ENCODE measurements at places on chromosomes 16 and 17. TPM values are rescaled to one million over a fixed set of nuclear protein-coding genes. Genes with fewer than 3 reads are reported as not detected.

DNA sequence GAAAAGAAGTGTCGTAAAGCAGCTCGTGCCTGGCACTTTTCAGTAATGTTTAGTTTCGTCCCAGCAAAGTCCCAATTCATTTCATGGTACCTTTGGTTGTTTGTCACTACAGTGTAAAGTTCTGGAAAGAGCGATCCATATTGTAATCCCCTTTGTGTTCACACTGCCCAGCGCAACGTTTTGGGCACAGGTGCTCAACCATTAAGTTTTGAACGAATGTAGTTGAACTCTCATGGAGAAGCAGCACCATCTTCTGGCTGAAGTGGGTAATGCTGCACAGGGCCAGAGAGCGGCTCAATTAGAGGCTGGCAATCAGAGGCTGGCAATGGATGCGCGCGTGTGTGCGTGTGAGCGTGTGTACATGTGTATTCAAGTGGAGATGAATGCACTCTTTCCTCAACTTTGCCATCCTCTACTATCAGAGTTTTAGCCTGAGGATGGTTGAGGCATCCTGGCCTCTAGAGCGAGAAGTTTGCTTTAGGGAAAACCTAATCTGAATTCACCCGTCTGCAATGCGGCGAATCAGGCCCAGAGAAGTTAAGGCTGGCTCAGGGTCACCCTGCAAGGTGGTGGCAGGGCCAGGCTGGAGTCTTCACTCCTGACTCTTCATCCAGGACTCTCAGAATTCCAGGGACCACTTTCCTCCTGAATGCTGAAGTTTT is 29.9 kb downstream of the DYNLL2 start:
- peak; percentile 88 for DNase-seq
- no peak overlapping the region for H3K27ac ChIP-seq
- H3K36me3 ChIP-seq = no peaks in the 10 kb centered on the region
- no peak overlapping the region for H3K4me3 ChIP-seq
- no peaks in the 10 kb centered on the region for H3K27me3 ChIP-seq

DNA sequence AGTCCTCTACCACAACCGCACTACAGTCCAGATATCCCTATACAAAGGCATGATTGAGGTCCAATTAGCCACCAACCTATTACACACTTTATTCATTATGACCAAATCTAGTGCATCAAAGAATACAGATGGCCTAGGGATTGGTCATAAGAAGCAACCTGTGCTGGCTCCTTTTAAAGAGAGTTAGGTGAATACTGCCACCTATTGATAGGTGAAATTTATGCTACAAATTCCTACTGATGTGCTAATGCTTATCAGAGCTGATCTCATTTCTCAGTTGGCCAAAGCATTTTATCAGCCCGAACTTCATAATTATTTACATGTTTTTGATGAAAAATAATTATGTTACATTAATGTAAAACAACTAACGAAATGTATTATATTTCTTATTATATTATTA is 166.3 kb downstream of the ANKFN1 start:
- H3K4me1 ChIP-seq = peaks cover 3% of the 10 kb centered on the region
- DNase-seq = no peak
- H3K27me3 ChIP-seq = no peaks in the 10 kb centered on the region
- no peak overlapping the region for H3K27ac ChIP-seq
- H3K4me3 ChIP-seq = no peak overlapping the region

GRCh38 chr16:57630407-57630797 is 2.0 kb downstream of the ADGRG1 start:
- no peaks in the 10 kb centered on the region for H3K36me3 ChIP-seq
- peaks cover 43% of the 10 kb centered on the region for H3K27me3 ChIP-seq
- peaks cover 9% of the 10 kb centered on the region for H3K4me1 ChIP-seq

GRCh38 chr16:82195917-82196494 is 26.0 kb upstream of the MPHOSPH6 start:
- H3K27ac ChIP-seq = peak overlapping the region; percentile 46
- H3K36me3 ChIP-seq = no peaks in the 10 kb centered on the region
- no peak overlapping the region for H3K4me3 ChIP-seq
- no peak for DNase-seq
- no peaks in the 10 kb centered on the region for H3K4me1 ChIP-seq

- peak overlapping the region; percentile 63 for H3K27ac ChIP-seq
- peaks cover 30% of the 10 kb centered on the region for H3K4me1 ChIP-seq
- no peaks in the 10 kb centered on the region for H3K27me3 ChIP-seq
- no peaks in the 10 kb centered on the region for H3K36me3 ChIP-seq
Observed at GRCh38 chr17:76382803-76383545, 1.4 kb upstream of the SPHK1 start.

DNA sequence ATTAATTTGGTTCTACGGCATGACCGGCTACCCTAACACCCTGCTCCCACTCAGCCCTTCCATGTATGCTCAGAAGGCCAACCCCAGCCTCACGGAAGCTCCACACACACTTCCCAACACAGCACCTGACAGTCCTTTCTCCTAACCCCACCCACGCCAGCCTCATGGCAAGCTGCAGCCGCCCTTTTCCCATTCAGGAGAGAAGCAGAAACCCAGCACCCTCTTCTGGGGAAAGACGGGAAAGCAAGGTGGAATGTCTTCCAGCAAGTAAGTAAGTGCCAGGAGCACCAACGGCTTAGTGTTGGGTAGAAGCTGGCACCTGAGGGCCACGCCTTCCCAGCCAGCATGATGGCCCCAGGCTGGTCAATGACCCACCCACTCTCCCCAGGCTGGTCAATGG is 32.1 kb downstream of the ABR start:
- no peak for DNase-seq
- H3K27ac ChIP-seq = no peak overlapping the region
- no peaks in the 10 kb centered on the region for H3K27me3 ChIP-seq
- no peak overlapping the region for H3K4me3 ChIP-seq
- no peaks in the 10 kb centered on the region for H3K4me1 ChIP-seq

DNA sequence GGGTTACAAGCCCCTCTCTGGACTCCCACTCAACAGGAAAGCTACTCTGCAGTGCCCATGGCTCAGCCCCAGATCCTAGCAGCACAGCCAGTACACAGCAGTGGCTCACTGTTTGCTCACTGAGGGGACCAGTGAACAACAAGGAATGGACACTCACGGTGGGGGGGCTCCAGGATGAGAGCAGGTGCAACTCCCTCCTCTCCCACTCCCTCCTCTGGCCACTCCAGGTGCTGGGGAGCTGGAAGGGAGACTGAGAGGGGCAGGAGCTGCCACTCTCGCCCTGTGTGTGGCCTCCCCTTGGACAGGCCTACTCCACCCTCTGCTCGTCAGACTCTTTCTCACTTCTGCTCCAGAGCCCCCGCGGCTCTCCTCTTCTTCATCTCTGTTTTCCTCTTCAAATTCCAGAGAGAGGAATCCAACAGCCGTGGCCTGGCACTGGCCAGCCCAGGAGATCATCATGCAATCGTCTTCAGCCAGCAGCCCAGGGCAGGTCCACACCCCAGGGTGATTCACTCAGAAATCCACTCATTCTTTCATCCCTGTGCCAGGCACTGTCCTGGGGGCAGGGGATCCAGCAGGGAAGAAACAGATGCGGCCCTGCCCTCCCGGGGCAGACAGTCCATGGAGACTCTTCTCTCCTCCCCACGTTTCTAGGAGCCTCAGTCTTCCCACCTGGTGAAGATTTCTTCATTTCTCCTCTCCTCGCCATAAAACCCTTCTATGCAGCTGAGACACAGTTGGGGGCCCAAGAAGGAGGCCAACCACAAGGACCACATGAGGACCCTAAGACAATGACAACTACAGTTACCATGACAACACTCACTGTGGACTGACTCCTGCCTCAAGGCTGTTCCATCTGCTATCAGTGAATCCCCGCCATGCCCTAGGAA is 30.7 kb downstream of the CFAP20 start:
- no peak overlapping the region for H3K4me3 ChIP-seq
- no peaks in the 10 kb centered on the region for H3K36me3 ChIP-seq
- H3K27ac ChIP-seq = no peak overlapping the region

DNA sequence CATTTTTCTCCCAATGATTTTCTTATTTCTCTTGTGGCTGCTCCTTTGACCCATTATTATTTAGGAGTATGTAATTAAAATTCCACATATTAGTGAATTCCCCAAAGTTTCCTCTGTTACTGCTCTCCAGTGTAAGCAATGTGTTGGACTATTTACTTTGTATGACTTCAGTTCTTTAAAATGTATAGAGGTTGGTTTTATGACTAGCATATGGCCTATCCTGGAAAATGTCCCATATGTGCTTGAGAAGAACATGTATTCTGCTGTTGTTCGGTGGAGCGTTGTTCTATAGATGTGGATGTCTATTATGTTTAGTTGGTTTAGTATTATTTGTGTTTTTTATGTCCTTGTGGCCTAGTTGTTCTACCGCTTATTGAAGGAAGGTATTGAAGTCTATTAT is 6.0 kb upstream of the NT5M start:
- no peaks in the 10 kb centered on the region for H3K36me3 ChIP-seq
- peaks cover 12% of the 10 kb centered on the region for H3K4me1 ChIP-seq
- DNase-seq = no peak
- no peak overlapping the region for H3K27ac ChIP-seq

DNA sequence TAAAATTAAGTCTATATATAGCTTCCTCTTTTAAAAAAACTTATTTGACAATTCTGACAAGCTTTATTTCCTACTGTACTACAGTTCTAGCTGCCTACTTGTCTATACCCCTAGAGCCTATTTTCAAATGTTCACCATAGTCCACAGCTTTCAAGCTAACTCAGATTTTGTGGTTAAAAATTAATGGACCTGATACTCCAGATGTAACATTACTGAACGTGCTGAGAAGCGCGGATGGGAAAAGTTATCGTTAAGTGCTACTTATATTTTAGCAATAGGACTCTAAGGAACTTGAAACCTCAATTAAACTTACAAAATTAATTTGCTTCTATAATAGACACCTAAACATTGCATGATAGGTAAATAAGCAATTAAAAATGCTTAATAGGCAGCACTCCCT is 31.2 kb downstream of the GNA13 start:
- H3K36me3 ChIP-seq = no peaks in the 10 kb centered on the region
- H3K4me3 ChIP-seq = no peak overlapping the region
- H3K27me3 ChIP-seq = no peaks in the 10 kb centered on the region
- H3K4me1 ChIP-seq = peaks cover 57% of the 10 kb centered on the region
- no peak overlapping the region for H3K27ac ChIP-seq
- no peak for DNase-seq

GRCh38 chr17:62824290-62825131 is 16.4 kb upstream of the MARCHF10 start:
- no peak overlapping the region for H3K4me3 ChIP-seq
- DNase-seq = no peak
- no peaks in the 10 kb centered on the region for H3K27me3 ChIP-seq
- H3K27ac ChIP-seq = no peak overlapping the region

- no peak overlapping the region for H3K4me3 ChIP-seq
- H3K27ac ChIP-seq = no peak overlapping the region
- H3K36me3 ChIP-seq = no peaks in the 10 kb centered on the region
- DNase-seq = no peak
Observed at GRCh38 chr16:9060225-9060624, 31.2 kb upstream of the HAPSTR1 start.

DNA sequence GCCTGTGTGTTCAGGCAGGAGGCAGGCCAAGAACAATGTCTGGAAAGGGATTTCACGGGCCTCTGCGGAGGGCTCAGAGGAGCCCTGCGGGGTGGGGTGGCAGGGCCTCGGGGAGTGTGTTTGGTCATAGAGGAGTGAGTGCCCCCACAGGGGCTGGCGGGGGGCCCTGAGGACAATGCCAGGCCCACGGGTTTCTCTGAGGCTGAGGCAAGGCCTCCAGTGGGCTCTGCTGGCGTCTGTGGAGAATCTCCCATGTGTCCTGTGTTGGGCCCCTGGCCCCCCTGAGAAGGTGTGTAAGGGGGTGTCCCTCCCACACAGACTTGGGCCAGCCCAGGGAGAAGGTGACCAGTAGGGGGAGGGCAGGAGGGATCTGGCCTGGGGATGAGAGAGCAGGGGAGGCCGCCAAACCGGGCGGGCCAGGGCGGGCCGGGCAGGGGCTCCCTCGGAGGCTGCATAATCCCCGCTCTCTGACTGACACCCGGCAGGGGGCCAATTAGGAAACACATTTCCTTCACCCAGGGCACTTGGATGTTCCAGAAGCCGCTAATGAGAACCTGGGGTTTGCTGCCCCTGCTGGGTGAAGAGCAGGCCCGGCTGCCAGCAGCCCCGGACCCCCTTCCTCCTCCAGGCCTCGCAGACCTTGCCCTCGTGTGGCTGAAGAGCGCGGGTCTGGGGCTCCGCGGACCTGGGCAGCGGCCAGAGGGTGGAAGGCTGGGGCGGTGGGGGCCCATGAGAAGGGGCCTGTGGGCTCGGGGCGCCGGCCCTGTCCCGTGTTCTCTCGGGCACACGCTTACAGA is 204.2 kb downstream of the NTN1 start:
- DNase-seq = peak; percentile 58
- H3K4me1 ChIP-seq = no peaks in the 10 kb centered on the region
- H3K27ac ChIP-seq = no peak overlapping the region

DNA sequence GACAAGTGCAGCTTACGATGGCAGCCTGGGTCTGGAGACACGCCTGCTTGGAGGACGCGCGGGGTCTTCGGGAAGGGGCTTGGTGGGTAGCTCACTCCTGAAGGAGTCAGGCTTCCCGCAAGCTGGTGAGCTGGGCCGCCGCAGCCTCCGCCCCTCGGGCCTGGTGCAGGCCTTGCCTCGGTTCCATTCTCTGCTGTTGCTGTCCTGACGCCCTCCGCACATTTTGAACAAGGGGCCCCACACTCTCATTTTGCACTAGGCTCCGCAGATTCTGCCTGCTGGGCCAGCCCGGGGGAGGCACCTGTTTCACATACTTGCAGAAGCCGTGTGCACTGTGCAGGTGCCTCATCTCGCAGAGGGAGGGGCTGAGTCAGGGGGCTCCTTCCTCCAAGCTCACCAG is 31.9 kb upstream of the CBX4 start:
- H3K4me3 ChIP-seq = no peak overlapping the region
- no peaks in the 10 kb centered on the region for H3K27me3 ChIP-seq
- no peaks in the 10 kb centered on the region for H3K36me3 ChIP-seq

GRCh38 chr17:6186998-6187397 is 116.8 kb downstream of the WSCD1 start:
- peaks cover 34% of the 10 kb centered on the region for H3K27me3 ChIP-seq
- H3K4me3 ChIP-seq = no peak overlapping the region
- H3K4me1 ChIP-seq = peaks cover 15% of the 10 kb centered on the region
- DNase-seq = no peak
- H3K36me3 ChIP-seq = no peaks in the 10 kb centered on the region

DNA sequence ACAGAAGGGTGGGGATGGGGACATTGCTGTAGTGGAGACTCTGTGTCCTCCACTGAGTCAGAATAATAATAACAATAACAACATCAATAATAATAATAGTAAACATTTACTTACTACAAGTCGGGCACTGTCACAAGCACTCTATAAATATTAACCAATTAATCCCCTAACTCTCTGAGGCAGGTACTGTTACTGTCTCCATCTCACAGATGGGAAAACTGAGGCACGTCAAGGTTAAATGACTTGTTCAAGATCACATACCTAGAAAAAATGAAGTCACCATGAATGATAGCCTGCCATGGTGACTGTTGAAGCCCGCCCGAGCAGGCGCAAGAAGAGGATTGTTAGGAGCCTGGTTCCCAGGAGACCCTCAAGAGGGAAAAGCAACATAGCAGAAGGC is 10.2 kb downstream of the PRR29 start:
- H3K4me3 ChIP-seq = no peak overlapping the region
- no peak for DNase-seq
- H3K27me3 ChIP-seq = no peaks in the 10 kb centered on the region
- H3K36me3 ChIP-seq = peaks cover 75% of the 10 kb centered on the region
- peak overlapping the region; percentile 83 for H3K27ac ChIP-seq
- peaks cover 96% of the 10 kb centered on the region for H3K4me1 ChIP-seq

The EEF2KMT gene
- 7.6 TPM for total RNA-seq

The LITAFD gene
- not detected for total RNA-seq

The EPX gene
- 1.2 TPM for total RNA-seq

The BMERB1 gene
- 12.3 TPM for total RNA-seq

The MT1A gene
- 1.5 TPM for total RNA-seq

The IRX5 gene
- total RNA-seq = not detected

The MEOX1 gene
- 4.1 TPM for total RNA-seq

The PLEKHH3 gene
- total RNA-seq = 13.0 TPM

The GNGT2 gene
- total RNA-seq = 32.9 TPM

The ZNF469 gene
- total RNA-seq = 4.0 TPM

The SAMD14 gene
- 4.1 TPM for total RNA-seq

The ACLY gene
- total RNA-seq = 112 TPM
